ENCODE measurements at places on chromosomes 6 and 20. TPM values are rescaled to one million over a fixed set of nuclear protein-coding genes. Genes with fewer than 3 reads are reported as not detected.

Gene SRSF12
- total RNA-seq: 27.5 TPM

Gene RPP40
- total RNA-seq: 8.1 TPM

Gene MARCKS
- 269 TPM for total RNA-seq

Gene DYNLT2
- 3.2 TPM for total RNA-seq

Gene GATA5
- not detected for total RNA-seq

Gene DNAAF9
- total RNA-seq: 36.9 TPM

Gene ERVFRD-1
- total RNA-seq: not detected

Gene LINC00237
- total RNA-seq: 2.7 TPM

Gene MTFR2
- total RNA-seq: 0.25 TPM

Gene ZC3H12D
- total RNA-seq: 0.74 TPM

Gene BPIFB1
- total RNA-seq: not detected

Gene LGSN
- 0.25 TPM for total RNA-seq

Gene CFAP206
- 1.2 TPM for total RNA-seq

Gene HMGN4
- 52.6 TPM for total RNA-seq

Gene CLPSL1
- not detected for total RNA-seq

Gene PMEPA1
- 5.9 TPM for total RNA-seq

Gene C20orf144
- total RNA-seq: not detected

Gene ENPP1
- total RNA-seq: 0.74 TPM

Gene OOEP
- not detected for total RNA-seq

Gene FBXO5
- total RNA-seq: 6.6 TPM

Gene EFCAB8
- total RNA-seq: not detected

Gene GPR6
- 0.74 TPM for total RNA-seq

Gene TRIM31
- total RNA-seq: not detected

Gene FAM209B
- not detected for total RNA-seq

Gene EPPIN
- not detected for total RNA-seq

Gene UNC5CL
- 0.25 TPM for total RNA-seq

Gene RNF146
- total RNA-seq: 80.4 TPM

Gene SLC32A1
- 5.9 TPM for total RNA-seq

Gene NOTCH4
- total RNA-seq: 4.4 TPM

Gene TFAP2A
- total RNA-seq: 0.25 TPM

Gene PAK5
- total RNA-seq: 36.1 TPM

Gene NR2E1
- 10.8 TPM for total RNA-seq

Gene ULBP2
- 4.4 TPM for total RNA-seq

Gene MCCD1
- not detected for total RNA-seq

Gene TNNC2
- total RNA-seq: 0.25 TPM

Gene MRPS18B
- 23.6 TPM for total RNA-seq

Gene ABRACL
- 22.4 TPM for total RNA-seq

Gene ZSCAN23
- total RNA-seq: 10.8 TPM

Gene KCNK5
- total RNA-seq: 0.25 TPM

Gene SYNE1
- total RNA-seq: 156 TPM

Gene GHRH
- total RNA-seq: not detected

Gene COL11A2
- total RNA-seq: 1.2 TPM

Gene MAPK13
- total RNA-seq: 1.2 TPM

Gene CFB
- total RNA-seq: 0.49 TPM

Gene LAMP5
- total RNA-seq: 5.2 TPM

Gene CENPQ
- 5.2 TPM for total RNA-seq

Gene FAM217A
- total RNA-seq: not detected

Gene SLC22A2
- 0.74 TPM for total RNA-seq

Gene CD83
- 17.5 TPM for total RNA-seq

Gene LAMA4
- total RNA-seq: 19.7 TPM

Gene MROH8
- 3.2 TPM for total RNA-seq

Gene SLC22A1
- not detected for total RNA-seq

Gene ASIP
- not detected for total RNA-seq

Gene CNBD2
- total RNA-seq: 3.9 TPM

Gene TENT5A
- 2.5 TPM for total RNA-seq

Gene SLC18B1
- 10.8 TPM for total RNA-seq

Gene SCGN
- 30.7 TPM for total RNA-seq
